ENCODE measurements at places on chromosomes 3 and 15.

DNA sequence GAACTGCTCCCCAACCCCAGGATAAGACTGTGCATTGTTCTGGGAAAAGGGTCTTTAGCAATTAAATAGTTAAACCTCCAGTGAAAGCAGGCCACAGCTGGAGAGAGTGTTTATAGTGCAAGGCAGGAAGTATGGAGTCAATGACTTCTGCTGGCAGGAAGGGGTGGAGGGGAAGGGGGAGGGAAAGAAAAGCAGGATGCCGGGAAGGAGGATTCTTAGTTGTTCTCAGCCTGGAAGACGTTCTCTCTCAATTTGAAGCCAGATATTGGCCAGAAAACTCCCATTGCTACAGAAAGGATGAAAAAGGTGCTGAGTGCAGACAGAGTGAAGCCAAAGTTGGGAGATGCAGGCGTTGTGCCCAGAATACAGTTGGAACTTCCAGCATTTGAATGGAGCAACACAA is 35.7 kb upstream of the ACTL6A start:
- DNase-seq: no peak

- no peak for DNase-seq
Measured at GRCh38 chr3:42129014-42129953, 38.1 kb downstream of the TRAK1 start.

DNA sequence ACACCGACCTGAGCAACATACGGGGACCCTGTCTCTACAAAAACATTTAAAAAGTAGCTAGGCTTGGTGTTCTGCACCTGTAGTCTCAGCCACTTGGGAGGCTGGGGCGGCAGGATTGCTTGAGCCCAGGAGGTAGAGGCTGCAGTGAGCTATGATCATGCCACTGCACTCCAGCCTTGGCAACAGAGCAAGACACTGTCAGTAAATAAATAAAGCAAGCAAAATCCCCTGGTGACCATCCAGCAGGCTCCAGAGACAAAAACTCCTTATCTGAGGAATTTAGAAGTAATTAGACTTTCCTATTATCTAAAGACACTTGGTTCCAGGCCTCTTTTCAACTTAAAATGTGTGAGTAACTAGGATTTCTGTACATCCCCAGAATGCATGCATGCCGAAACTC is 29.5 kb upstream of the ZNF774 start:
- DNase-seq: no peak

GRCh38 chr3:28286595-28286994 is 45.2 kb downstream of the CMC1 start:
- no peak for DNase-seq

DNA sequence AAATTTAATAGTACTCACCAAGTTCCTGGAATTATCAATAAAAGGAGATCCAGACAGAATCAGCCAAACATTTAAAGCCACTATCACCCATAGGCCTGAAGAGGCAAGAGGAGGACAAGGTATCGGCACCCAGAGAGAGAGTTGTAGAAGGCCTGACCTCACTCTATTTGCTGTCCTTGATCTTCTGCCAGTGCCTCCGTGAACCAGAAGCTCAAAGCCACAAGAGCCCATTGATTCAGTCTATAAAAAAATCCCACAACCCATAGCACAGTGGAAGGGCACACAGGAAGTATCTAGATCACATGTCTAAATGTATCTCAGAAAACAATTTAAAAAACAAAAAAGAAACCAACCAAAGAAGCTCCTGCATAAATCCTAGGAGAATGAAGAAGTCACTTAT is 68.6 kb upstream of the FAM174B start:
- DNase-seq: no peak

DNA sequence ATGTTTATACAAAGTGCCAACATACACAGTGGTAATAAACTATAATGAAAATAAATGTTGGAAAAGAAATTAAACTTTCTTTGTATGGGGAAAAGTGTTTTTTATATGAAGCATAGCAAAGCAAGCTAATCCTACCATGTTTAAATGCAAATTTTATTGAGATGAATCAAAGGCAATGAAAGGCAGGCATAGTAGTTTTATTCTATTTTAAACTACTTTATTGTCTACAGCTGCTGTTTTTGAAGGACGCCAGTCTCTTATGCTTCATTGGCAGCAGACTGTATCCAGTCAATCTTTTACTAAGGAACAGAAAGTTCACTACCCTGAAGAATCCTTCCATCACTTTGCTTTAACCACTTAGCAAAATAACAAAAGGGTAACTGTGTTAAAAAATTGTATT is 761.0 kb downstream of the ROBO2 start:
- no peak for DNase-seq

- no peak for DNase-seq
Measured at GRCh38 chr3:40847551-40847992, 322.8 kb downstream of the ZNF621 start.

- no peak for DNase-seq
Measured at GRCh38 chr3:157368171-157368570, 68.5 kb upstream of the PTX3 start.

GRCh38 chr3:16510620-16511319 is 2.7 kb downstream of the RFTN1 start:
- no peak for DNase-seq

GRCh38 chr3:122789585-122790273 is 3.9 kb downstream of the HSPBAP1 start:
- no peak for DNase-seq

DNA sequence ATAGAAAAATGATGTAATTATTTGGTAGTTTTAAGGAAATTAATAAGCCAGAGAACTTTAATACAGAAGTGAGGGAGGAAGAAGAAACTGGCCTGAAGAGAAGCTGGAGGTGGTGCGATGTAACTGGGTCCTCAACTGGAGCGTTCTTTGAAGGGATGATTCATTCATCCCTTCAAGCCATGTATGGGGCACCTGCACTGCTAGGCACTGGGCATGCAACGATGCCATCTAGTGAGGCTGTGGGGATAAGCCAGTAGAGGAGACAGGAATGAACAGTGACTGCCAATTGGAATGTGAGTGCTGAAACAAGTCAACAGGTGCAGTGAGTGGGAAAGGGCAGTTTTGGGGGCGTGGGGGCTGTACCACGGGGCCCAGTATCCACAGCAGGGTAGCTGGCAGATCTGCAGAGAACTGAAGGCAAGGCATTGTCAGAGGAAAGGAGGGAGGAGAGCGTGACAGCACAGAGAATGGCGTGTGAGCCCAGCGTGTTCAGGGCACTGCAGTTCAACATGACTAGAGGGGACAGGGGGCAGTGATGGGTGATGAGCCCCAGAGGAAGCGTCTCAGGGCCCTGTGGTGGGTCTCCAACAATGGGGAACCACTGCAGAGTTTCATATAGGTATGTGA is 3.8 kb upstream of the KIF23 start:
- no peak for DNase-seq

- no peak for DNase-seq
Measured at GRCh38 chr3:48301800-48302166, 31.7 kb downstream of the SPINK8 start.

- DNase-seq: no peak
Measured at GRCh38 chr3:42705058-42705767, 2.6 kb upstream of the HHATL start.

GRCh38 chr3:108861401-108861800 is 38.8 kb downstream of the TRAT1 start:
- no peak for DNase-seq

DNA sequence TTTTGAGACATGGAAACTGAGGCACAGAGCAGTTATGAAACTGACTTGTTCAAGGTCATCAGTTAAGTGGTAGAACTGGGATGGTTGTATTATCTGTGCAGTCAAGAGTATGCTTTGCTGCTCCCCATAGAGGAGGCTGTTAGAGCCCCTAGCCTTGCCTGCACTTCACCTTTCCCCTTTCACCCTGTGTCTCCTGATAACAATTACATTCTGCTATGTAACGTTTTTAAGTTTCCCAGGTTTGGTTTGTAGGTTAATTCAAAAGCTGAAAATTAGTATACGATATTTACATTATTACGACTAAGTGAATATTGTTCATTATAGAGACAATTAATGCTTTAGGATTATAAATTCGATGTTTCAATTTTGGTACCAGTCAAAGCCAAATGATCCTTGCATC is 89.9 kb downstream of the ECT2 start:
- no peak for DNase-seq

DNA sequence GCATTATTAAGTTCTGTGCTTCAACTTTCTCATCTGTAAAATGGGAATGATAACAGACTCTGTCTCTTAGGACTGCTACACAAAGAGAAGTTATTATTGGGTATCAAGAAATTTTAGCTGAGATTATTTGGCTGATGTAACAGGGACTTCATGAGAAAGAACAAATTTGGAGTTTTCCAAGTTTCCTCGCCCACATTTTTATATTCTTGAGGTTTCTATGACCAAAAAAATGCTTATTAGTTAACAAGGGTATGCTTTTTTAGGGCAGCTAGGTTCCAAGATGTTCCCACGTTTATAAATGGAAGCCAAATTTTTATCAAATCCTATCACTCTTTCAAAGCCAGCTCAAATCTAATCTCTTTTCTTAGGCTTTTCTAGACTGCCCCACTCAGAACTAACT is 50.6 kb upstream of the C3orf80 start:
- DNase-seq: no peak

- DNase-seq: no peak
Measured at GRCh38 chr3:20186600-20187004, 596 bp upstream of the SGO1 start.

DNA sequence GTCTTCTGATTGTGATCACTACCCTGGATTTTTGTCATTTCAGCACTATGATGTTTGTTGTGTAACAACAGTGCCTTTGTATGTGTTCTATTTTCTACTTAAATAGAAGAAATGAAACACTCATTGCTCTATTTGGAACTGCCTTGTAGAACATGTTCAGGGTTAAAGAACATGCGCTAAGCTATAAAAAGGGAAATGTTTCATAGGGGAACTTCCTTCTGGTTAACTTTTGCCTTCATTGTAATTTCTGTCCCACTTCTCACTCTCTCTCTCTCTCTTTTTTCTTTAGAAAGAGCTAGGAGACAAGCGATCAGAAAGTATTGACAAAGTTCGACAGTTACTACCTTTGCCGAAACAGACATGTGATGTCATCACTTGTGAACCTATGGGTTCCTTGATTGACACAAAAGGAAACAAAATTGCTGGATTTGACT is at the start of gene P2RY12:
Gene P2RY12 (minus strand): TSS at position 13 of the 434 bp plus-strand sequence. CDS start 45,908 bp downstream, outside the sequence.
- DNase-seq: no peak

GRCh38 chr15:70563561-70564095 is 199.7 kb downstream of the UACA start:
- DNase-seq: no peak

GRCh38 chr3:29331456-29332194 is 50.8 kb downstream of the RBMS3 start:
- DNase-seq: no peak

DNA sequence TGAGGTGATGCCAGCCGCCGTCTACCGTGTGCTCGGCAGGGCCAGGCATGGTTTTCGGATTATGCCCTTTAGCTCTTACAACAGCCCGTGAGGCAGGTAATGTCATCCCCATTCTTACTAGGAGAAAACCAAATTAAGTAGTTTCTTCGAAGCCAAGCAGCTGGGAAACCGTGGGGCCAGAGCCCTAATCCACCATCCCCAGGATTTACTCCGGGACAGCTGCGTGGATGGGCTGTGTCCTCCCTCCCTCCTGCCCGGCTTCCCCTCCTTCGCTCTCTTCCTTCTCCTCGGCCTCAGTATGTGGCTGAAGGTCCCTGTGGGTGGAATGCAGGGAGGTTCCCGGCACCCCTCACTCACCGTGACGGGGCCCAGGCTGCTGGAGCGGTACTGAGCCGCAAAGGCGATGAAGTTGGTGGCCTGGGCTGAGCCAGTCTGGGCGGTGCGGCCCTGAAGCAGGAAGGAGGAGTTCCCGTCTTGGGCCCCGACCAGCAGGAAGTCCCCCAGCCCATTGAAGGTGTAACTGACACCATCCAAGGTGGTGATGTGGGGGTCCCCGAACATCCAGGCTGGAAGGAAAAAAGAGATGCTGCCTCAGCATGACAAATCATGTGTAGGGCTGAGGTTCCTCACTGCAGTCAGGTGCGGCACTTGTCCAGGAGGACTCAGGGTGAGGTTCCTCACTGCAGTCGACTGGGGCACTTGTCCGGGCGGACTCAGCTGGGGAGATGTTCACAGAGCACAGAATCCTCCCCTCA is 42.5 kb downstream of the MUC20 start:
- DNase-seq: no peak

DNA sequence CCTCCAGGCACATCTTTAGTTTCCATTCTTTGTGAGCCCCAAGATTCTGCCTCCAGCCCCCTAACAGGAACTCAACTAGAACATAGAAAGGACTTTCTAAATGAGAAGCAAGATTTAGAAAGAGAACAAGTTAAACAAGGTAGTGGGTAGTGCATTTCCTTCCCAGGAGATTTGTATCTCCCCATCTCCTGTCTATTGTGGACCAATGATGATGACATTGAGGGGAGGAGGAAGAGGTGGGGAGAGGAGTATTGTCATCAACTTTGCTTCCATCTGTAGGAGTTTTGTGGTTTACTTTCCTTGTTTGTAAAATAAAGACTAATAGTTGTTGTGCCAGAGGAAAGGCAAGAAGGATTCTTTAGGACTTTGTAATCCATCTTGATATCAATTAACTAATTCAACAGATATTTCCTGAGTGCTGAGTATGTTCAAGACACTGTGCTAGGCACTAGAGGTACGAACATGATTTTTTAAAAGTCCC is 235.3 kb upstream of the ROPN1 start:
- DNase-seq: no peak

DNA sequence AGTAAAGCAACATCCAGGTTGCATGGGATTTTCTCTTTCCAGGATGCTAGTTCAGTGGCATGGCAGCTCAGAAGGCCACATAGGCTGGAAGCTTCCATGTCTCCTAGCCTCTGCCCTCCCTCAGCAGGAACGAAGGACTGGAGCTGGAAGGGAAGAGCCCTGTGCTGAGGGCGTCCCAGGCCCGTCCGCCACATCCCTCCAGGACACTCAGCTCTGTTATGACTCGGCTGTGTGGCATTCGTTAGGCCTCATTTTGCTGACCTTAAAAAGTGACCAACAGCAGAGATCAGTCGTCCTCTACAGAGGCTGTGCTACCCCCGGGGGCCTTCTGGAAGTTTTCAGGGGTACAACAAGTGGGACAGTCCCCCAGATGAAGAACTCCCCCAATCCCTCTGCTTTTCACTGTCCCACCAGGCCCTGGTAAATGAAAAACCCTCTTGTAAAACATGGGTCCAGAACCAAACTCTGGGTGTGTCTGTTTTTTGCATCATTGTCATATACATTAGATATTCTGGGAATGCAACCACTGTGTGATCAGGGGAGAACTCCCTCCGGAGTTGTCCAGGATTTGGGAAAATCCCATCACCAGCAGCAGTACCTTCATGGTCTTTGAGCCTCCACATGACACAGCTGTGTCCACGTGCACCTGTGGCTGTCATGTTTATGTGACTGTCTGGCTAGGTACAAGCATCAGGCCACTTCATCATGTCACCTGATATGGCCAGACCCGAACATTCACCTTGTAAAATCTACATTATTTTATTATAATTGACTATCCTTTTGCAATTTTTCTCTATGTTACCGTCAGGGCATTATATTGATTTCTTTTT is 149.9 kb downstream of the OR4M2 start:
- no peak for DNase-seq

GRCh38 chr3:65177960-65178376 is 490.2 kb upstream of the ADAMTS9 start:
- no peak for DNase-seq

- DNase-seq: peak; percentile 3
Measured at GRCh38 chr3:76643623-76644304, 396.1 kb upstream of the ROBO2 start.

GRCh38 chr15:43943511-43943910 is 116.7 kb downstream of the WDR76 start:
- no peak for DNase-seq

- DNase-seq: no peak
Measured at GRCh38 chr15:43515741-43516140, 1.7 kb upstream of the MAP1A start.
